ENCODE measurements at places on chromosomes 2 and 18. TPM values are rescaled to one million over a fixed set of nuclear protein-coding genes. Genes with fewer than 3 reads are reported as not detected.

GRCh38 chr2:229800997-229801754 lies 86.8 kb upstream of the DNER start:
- DNase-seq = no peak

DNA sequence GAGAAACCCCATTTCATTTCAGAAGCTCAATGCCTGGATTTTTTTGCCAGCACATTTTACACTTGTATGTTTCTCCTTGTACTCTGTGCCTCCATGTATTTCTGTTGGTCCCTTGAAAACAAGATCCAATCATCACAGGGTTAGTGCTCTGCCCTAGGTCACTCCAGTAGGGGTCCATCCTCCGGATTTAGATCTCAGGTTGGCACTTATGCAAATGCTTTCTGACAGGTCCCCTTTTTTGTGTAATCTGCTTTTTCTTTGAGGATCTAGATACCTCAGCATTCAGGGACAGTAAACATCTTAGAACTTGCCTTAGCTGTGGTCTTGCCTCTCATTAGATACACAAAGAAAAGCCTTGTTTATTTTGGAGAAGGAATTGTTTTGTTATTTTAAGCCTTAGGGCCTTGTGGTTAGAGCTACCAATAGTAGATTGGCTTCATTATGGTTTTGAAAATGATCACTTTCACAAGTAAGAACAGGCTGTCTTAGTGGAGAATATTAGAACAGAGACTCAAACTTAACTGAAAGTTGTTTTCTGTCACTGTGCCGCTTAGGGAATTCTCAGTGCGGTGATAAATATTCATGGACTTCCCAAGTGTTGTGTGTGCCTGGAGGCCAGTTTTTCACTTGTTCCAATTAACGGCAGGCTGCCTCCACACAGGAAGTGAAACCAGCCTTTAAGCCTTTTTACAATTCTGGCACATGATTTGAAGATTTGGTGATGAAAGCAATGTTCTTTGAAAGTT lies 7.8 kb downstream of the MERTK start:
- DNase-seq = no peak

- no peak for DNase-seq
These were observed 548.5 kb upstream of the ID2 start for GRCh38 chr2:8133363-8133762.

Gene MAP4K4
- total RNA-seq = 115 TPM

DNA sequence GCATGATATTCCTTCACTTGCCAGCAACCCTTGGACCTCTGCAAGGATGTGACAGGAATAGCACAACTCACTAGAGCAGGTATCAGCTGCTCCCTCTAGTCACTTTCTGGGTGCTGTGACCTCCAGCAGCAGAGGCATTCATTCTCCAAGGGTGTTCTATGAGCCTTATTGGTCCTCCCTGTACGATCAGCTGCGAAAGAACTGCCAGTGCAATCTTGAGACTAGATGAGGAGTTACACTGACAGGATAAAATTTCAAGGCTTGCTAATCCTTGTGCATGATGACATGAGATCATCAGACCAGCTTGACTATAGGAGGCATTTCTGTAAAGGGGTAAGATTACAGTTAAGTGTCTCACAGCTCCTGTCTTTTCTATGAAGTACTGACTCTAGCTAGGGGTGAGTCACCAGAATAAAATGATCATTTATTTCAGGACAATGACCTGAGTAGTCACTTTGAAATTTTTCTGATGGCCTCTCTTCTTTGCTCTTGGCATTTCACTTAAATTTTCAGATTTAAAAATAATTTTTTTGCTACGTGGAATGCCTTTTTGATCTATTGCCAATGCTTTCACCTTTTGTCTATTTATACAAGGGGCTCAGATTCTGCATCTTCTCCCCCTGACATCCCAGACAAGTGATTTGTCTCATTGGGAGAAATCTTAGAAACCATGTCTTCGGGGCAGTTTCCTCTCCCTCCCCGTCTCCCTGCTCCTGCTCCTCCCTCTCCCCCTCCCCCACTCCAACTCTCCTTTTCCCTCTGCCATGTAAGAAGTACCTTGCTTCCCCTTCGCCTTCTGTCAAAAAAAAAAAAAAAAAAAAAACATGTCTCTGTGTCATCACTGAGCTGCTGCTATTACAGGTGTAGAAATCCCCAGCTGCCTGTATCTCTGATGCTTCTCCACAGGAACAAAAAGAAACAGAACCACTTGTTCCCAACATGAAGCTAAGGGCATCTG lies 49.2 kb upstream of the FRZB start:
- peak; percentile 37 for DNase-seq

DNA sequence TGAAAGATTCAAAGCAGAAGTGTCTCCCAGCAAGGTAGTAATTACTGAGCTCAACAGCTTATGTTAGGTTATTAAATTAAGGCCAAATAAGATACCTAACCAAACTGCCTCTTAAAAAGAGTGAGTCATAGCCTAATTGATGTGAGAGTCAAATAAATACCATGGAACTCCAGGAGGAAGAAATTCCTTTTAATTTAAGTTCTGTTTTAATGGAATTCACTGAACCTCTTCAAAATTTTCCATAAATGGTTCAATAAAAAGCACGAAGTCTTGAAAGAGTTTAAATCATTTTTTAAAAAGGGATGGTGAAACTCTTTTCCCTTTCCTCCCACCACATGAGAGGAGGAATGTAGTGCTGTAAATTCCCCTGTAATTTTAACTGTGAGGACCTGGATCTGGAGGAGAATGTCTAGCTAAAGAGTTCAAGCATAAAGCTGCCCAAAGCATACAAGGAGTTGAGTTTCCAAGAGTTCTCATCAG lies 180.8 kb upstream of the MMADHC start:
- no peak for DNase-seq

DNA sequence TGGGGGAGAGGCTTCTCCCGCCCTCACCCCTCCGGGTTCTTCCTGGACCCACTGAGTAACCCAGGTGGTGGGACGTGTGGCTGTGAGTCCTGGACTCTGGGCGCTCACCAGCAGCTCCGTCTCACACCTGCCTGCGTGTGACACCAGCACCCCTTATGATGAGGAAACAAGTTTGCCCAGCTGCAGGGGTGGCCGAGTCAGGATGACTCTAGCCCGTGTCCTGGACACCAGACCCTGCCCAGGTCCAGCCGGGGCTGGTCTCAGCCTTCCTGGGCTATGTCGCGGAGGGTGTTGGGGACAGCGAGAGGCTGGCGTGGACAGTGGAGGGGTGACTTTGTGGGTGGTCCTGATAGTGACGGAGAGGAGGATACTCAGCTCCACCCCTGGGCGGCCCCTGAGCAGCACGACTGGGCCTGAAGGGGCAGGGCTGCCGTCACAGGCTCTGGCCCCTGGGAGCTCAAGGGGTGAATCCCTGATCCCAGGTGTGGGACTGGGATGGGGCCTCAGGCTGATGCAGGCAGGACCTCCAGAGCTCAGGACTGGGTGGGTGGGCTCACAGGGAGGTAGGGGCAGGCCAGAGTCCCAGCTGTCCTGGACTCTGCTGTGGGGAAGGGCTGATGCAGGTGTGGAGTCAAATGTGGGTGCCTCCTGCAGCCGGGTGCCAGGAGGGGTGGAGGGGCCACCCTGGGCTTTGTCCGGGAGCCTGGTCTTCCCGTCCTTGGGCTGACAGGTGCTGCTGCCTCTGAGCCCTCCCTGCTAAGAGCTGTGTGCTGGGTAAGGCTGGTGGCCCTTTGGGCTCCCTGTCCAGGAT lies 3.7 kb downstream of the GPR35 start:
- no peak for DNase-seq

DNA sequence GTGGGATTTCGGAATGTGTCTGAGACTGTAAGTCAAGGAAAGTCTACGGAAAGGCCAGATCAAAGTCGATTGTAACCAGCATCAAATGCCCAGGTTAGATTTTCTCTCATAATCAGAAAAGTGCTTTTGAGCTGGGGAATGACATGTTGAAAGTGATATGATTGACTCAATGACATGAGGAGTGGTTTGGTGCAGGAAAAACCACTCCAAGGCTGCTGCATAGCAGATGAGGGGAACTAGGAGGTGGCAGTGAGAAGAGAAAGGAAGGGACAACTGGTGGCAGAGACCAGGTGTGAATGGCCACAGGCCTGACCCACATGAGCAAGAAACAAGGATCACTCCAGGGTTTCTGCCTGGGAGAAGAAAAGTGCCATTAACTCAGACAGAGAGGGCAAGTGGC lies 822 bp downstream of the SLC35F6 start:
- DNase-seq = no peak

- no peak for DNase-seq
These were observed 65.9 kb upstream of the LRRTM1 start for GRCh38 chr2:80370375-80371009.

Data from epithelial cell of proximal tubule (primary cell).